Frontal cortex (tissue), 4 donors: ENCODE measurements at places on chromosomes 5 and 9.

- DNase-seq: no peak
Observed at GRCh38 chr5:65840071-65840470, 86.3 kb upstream of the ERBIN start.

DNA sequence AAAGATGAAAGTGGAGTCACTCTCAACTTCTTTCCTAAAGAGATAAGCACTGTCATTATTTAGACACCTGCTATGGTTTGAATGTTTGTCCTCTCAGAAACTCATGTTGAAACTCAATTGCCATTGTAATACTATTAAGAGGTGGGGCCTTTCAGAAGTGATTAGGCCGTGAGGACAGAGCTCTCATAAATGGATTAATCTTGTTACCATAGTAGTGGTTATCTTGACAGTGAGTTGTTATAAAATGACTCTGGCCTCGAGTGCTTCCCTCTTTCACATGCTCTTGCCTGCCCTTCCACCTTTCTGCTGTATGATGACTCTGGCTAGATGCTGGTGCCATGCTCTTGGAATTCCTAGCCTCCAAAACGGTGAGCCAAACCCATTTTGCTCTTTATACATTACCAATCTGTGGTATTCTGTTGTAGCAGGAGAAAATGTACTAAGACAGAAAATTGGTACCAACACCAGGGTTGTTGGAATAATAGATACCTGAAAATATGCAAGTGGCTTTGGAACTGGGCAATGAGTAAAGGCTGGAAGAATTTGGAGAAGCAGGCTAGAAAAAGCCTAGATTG is 38.0 kb downstream of the GDA start:
- no peak for DNase-seq

GRCh38 chr5:144742361-144742760 is 571.7 kb downstream of the KCTD16 start:
- no peak for DNase-seq

DNA sequence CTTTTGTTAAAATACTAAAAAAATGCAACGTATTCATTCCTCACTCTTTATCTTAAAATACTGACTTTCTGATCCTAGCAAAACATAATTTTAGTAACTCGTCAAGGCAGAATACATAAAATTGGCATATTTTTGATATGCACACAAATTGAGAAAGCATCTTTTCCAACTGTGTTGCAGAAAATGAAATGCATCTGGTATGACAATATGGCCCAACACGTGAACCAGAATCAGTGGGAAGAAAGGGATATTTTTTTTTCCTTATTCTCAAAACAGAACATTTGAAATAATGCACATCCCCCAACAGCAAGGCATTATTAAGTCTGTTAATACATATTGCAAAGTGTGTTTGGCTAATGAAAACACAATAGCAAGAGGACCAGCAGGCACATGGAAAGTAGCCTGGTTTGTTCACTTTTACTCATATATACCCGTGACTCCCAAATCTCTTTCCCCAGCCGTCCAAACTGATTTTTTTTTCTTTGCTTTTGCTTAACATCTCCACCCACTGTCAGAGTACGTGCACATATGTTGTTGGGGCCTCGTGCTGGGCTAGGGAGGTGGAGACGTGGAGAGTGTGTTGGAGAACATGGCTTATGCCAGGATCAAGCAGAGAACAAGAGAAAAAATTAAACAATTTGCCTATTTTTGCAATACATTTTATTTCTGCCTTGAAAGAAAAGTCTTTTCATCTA is 4.3 kb downstream of the MCTP1 start:
- DNase-seq: no peak

DNA sequence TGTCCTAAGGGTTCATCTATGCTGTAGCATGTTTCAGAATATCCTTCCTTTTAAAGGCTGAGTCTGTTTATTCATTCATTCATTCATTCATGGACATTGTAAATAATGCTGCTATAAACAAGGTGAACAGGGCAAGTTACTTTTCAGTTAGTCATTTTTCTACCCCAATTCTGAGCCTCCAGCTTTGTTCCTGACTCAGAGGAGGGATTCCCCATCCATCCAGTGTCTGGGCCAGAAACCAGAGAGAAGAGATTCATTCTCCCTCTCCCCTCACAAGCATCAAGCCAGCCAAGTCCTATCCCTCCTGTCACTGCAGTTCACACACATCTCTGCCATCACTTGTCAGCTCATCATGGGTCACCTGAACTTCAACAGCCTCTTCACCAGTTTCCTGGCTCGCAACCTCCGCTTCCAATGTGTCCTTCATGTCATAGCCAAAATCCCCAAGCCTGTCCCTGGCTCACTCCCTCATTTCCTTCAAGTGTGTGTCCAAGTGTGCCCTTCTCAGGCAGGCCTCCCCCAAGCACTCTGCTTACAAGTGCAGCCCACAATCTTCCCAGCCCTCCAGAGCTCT is 203.0 kb downstream of the TTLL11 start:
- DNase-seq: no peak

DNA sequence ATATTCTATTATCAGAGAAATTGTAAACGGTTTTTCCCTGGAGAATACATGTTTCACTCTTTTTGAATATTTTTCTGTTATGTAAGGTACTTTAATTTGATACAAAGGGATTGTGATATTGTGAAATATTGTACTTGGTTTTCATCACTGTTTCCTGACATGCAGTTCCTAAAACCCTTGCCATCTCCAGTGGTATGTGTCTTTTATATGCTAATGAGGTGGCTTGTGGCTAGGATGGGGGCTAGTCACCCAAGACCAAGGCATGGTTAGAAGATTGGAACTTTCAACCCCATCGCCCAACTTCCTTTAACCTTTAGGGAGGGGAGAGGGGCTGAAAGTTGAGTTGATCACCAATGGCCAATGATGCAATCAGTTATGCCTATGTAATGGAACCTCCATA is 160.6 kb downstream of the TAF11L14 start:
- no peak for DNase-seq

- DNase-seq: no peak
Observed at GRCh38 chr9:111902391-111903139, 6.0 kb downstream of the UGCG start.

DNA sequence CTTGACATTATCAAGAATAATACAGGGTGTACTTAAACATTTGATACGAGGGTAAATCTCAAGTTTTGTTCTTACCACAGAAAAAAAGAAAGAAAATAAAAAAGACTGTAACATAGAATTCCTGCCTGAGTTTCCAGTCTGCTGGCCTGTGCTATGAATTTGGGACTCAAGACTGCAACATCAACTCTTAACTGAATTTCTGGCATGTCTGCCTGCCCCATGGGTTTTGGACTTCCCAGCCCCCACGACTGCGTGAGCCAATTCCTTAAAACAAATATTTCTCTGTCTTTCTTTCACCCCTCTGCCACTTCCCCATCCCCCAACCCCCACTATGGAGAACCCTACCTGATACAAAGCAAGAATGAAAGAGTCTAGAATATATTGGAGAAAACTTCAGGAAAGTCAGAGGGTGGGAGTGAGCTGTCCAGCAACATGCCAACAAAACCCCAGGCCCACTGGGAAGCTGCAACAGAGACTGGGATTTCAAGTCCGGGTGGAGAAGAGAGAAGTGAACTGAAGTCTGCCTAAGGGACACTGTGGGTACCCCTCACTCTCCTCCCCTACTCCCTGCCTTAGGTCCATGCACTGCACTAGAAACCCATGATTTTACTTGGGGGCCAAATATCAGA is 43.0 kb downstream of the MARCHF3 start:
- DNase-seq: no peak

DNA sequence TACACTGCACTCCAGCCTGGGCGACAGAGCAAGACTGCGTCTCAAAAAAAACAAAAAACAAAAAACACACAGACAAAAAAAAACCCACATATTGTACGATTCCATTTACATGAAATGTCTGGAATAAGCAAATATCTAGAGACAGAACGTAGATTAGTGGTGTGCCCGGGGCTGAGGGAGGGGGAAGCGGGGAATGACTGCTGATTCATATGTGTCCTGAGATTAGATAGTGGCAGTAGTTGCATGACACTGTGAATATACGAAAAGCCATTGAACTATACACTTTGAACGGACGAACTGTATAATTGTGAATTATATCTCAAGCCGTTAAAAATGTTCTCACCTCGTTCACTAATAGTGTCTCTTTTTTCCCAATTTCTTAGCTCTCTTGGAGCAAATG is 23.9 kb downstream of the FGF1 start:
- DNase-seq: no peak

GRCh38 chr5:75690669-75691068 is 26.6 kb downstream of the POC5 start:
- DNase-seq: no peak

GRCh38 chr5:73066466-73066865 is 53.9 kb upstream of the TMEM171 start:
- no peak for DNase-seq

DNA sequence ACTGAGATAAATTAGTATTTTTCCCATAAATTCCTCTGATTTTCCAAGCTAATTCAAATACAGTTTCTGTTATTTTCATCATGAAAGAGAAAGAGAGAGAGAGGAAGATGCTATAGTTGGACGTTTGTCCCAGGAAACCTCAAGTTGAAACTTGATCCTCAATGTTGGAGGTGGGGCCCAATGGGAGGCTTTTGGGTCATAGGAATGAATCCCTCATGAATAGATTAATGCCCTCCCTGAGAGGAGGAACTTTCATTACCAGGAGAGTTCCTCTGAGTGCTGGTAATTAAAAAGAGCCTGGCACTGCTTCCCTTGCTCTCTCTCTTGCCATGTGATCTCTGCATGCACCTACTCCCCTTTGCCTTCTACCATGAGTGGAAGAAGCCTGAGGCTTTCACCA is 189.9 kb upstream of the SMC2 start:
- DNase-seq: no peak
